ENCODE measurements at places on chromosomes 6 and 20.

DNA sequence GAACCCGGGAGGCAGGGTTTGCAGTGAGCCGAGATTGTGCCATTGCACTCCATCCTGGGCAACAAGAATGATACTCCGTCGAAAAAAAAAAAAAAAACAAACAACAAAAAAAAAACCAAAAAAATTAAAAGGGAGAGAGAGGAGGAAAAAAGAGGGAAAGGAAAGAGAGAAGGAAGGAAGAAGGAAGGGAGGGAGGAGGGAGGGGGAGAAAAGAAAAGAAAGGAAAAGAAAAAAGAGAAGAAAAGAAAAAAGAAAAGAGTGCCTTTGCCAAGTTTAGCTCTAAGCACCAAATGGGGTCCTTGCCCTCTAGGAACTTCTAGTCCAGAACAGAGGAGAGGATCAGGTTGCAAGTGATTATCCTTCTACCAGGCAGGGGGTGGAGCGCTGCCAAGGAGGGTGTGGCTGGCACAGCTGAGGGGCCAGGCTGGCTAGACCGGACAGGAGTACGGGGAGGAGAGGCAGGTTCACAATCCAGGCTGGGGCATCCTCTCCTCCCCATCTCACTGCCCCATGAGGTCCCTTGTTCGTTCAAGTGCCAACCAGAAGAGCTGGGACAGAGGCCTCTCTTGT is 19.1 kb downstream of the GNAS start:
- no peak for DNase-seq

- DNase-seq, result no peak
Observed at GRCh38 chr20:23368316-23369071, 6.5 kb downstream of the GZF1 start.

GRCh38 chr6:159267165-159267564 is 98.0 kb downstream of the FNDC1 start:
- no peak for DNase-seq

- DNase-seq, result no peak
Observed at GRCh38 chr6:38198219-38198618, 378.7 kb downstream of the ZFAND3 start.

GRCh38 chr6:26122793-26123674 is 35.8 kb downstream of the HFE start:
- peak; percentile 97 for DNase-seq

Measured in CD4-positive, alpha-beta T cell treated with Interferon gamma for 1 hour (primary cell).